T-cell (primary cell): ENCODE measurements at places on chromosomes 7 and 10.
A peak's percentile ranks its signal among the peaks of the same experiment; 100 is the strongest.

DNA sequence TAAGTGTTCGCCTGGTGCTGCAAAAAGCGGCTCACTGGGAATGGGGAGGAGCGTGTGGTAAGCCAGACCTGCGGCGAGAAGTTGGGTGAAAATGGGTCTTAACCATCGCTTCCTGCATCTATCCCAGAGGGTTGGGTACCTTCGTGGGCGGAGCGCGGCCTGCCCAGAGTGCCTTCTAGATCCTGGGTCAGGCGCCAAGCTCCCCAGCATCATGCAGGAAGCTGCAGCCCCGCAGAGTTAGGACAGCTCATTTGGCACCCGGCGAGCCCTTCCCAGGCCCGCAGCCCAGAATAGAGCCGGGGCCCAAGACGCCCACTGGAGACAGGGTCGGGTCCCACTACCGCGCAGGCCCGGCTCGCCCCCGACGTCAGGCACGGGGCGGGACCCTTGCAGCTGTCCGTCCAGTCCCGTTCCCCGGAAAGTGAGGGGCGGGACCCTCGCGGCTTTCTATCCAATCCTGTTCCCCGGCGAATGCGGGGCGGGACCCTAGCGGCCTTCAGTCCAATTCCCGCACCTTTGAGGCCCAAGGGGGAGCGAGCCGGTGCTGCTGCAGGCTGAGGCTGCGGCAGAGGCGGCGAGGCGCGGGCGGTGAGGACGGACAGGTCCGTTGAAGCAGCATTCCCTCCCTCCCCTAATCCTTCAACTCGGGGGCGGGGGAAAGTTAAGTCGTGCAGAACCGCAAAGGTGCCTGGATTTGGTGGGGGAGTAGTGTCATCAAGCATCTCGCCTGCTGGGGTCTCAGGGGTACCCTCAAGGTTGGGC is at the start of gene CROT:
TSS of gene CROT (plus strand) at position 499 of the 762 bp plus-strand sequence. CDS start 3,405 bp downstream, outside the sequence.
- peak; percentile 93 for DNase-seq

DNA sequence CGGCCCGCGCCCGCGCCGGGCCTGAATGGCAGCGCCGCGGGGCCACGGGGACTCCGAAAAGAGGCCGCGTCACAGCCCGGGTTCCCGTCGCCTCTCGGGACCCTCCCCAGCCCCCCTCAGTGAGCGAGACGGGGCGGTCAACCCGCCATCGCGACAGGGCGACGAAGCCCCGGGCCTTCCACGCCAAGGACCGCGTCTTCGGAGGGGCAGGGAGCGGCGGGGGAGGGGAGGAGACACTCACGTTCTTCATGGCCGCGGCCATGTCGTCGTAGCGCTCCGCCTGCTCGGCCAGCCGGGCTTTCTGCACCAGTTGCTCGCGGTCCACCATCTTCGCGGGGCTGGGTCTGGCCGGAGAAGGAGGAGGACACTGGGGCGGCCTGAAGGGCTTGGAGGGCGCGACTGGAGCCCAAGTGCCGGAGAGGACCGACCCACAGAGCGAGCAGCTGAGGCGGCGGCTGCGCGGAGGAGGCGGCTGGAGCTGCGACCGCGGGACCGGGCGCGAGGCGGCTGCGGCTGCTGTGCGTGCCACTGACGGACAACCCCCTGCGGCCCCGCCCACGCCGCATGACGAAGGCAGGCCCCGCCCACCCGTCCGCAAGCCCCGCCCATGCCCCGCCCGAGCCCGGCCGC is at the start of gene YWHAG:
TSS of gene YWHAG (minus strand) at position 511 of the 630 bp plus-strand sequence. CDS start at position 328, 183 bp downstream.
- DNase-seq: peak; percentile 84

GRCh38 chr7:112938863-112939573 is 147.6 kb downstream of the GPR85 start:
- peak; percentile 30 for DNase-seq

- DNase-seq: peak; percentile 42
These were observed 2.0 kb upstream of the SFTPA2 start for GRCh38 chr10:79562135-79562756.

DNA sequence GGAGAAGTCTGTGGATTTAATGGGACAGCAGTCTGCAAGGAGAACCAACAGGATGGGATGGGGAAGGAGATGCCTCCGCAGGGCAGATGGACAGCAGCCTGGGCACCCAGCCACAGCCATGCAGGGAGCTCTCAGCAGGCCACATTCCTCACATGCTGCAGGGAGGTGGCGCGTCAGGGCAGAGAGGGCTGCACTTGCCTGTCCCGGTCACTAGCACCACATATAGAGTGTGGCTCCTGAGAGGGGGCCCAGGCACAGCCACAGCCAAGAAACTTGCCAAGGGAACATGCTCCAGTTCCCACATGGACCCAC is 86.8 kb upstream of the ZMIZ1 start:
- DNase-seq: no peak

DNA sequence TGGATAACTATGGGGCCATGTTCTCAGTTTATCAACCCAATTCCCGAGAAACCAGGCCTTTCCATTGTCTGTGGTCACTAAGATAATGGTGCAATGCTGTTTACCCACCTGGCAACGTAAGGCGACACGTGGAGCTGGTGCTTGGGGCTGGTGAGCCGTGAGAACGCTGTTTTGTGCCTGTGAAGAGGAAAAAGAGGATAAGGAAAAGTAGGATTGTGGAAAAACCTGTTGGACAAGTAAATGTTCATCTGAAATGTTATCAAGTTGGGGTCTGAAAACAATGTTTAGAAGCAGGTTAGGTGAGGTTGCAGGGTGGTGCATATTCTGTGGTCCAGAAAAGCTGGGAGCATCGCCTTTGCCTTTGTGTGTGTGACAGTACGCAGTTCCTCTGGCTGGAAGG is 88.5 kb downstream of the PPP1R17 start:
- DNase-seq: no peak

GRCh38 chr7:102942181-102942866 is 29.5 kb downstream of the LRRC17 start:
- DNase-seq: no peak

- DNase-seq: no peak
These were observed 6.6 kb upstream of the PDLIM1 start for GRCh38 chr10:95297402-95297801.

GRCh38 chr7:128168667-128169210 is 72.3 kb upstream of the LEP start:
- no peak for DNase-seq

DNA sequence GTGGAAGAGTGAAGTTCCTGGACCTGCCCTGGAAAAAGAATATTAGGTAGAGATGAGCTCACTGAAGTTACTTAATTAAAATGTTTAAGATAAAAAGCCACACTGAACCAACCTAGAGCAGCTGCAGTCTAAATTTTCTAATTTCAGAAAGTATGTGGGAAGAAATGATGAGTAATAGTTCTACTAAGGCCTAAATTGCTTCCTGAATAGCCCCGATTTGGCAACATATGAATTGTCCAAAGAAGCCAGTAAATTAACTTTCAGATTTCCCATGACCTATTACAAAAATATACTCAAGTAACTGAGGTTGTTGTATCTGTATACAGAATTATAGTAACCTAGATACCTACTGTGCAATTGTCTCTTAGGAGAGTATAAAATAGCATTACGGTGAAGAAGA is 312.6 kb downstream of the IPMK start:
- DNase-seq: no peak

- DNase-seq: no peak
These were observed 36.8 kb downstream of the WIPF3 start for GRCh38 chr7:29843093-29843492.

- no peak for DNase-seq
These were observed 177.3 kb upstream of the TNS3 start for GRCh38 chr7:47759056-47759706.

- DNase-seq: no peak
These were observed 47.4 kb downstream of the KCND2 start for GRCh38 chr7:120320218-120320961.

- DNase-seq: peak; percentile 11
These were observed 43.0 kb upstream of the RPA3 start for GRCh38 chr7:7761340-7761973.

- no peak for DNase-seq
These were observed 1.4 kb downstream of the C10orf62 start for GRCh38 chr10:97590748-97591495.

GRCh38 chr10:73018632-73019031 is 64.0 kb upstream of the PLA2G12B start:
- DNase-seq: no peak

DNA sequence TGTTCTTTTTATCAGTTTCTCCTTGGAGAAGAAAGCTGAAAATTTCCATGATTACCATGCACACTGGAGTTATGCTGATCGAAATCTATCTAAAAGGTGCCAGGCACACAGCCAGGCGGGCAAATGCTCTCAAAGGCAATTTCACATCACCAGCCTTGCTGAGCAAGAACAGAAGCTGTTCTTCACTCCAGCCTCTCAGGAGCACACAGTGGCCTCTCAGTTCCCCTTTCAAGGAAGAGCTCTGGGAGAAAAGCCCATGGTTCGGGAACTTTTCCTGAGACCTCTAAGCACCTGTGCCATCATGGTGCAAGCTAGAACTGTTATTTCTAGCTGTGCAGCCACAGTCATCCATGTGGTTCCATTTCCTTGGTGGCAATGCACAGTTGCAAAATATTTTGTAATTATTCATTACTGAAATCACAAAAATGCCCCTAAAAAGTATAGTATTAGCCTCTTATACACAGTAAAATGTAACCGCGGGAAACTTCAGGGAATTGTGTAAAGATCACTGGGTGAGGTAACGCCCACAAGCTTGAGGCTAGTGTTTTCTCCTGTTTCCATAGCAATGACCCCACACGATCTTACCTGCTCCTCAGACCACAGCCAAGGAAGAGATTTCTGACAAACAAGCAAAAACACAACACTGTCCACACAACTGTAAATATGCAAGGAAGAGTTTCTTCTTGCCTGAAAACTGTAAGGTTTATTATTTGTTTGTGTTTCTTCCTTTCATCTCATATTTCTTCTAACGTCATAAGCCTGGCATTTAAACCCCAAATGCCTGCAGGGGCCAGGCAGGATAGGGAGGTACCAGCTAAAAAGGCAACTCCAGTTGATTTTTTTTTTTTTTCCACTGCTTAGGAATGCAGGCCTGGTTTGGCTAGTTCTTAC is 121.2 kb downstream of the FAM107B start:
- DNase-seq: no peak

GRCh38 chr10:28711776-28712175 is 34.5 kb downstream of the BAMBI start:
- DNase-seq: no peak

DNA sequence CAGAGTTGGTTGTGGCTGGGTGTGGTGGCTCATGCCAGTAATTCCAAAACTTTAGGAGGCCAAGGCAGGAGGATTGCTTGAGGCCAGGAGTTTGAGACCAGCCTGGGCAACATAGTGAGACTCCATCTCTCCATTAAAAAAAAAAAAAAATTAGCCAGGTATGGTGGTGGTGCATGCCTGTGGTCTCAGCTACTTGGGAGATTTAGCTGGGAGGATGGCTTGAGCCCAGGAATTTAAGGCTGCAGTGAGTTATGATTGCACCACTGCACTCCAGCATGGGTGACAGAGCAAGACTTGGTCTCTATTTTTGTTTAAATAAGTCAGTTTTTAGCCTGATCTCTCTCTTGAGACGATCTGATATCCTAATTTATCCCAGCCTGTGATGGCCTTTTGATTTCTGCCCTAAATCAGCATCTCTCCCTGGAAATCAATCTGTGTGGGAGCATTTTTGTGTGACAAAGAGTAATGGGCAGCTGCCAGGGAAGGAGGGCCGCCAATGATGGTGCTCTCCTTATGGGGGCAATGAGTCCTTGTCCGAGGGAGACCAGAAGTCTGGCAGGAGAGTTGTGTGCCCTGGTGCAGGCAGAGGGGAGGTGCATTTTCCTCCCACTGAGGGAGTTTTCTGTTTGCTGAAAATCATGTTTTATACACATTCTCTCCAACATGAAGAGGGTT is 111.0 kb downstream of the NRP1 start:
- DNase-seq: no peak

- DNase-seq: no peak
These were observed 27.1 kb upstream of the TNRC18 start for GRCh38 chr7:5450549-5451327.

DNA sequence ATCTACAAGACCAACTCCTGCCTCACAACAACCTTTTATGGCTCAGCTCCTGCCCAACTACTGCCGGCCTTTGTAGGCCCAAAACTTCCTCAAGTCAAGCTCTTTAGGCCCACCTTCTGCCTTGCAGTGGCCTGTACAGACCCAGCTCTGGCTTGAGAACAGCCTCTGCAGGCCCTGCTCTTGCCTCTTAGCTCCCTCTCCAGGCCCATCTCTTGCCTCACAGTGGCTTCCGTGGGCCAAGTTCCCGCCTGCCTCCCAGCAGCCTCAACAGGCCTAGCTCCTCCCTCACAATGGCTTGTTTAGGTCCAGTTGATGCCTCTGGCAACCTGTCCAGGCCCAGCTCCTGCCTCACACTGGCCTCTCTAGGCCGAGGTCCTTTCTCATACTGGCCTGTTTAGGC is 32.4 kb upstream of the VKORC1L1 start:
- no peak for DNase-seq

- peak; percentile 52 for DNase-seq
These were observed 25.9 kb downstream of the SFXN4 start for GRCh38 chr10:119139464-119140067.

DNA sequence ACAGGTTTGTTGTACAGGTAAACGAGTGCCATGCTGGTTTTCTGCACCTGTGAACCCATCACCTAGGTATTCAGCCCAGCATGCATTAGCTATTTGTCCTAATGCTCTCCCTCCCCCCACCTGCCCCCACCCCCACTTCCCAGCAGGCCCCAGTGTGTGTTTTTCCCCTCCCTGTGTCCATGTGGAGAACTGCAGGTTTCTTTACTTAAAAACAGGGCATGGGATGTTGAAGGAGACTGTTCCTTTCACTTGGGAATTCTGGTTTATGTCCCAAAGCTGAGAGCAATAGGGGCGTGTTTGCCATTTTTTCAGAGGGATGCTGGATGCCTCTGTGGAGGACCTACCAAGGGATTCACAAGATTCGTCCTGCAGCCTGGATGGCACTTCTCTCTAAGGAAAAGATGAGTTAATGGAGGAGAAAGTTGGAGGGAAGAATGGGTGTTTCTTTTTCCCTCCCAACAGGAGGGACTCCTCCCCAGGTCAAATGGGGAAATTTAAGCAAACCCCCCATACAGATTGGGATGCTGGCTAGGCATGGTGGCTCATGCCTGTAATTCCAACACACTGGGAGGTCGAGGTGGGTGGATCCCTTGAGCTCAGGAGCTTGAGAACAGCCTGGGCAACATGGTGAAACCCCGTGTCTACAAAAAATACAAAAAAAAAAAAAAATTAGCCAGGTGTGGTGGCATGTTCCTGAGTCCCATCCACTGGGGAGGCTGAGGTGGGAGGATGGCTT is 136.0 kb downstream of the GALNT17 start:
- DNase-seq: no peak

DNA sequence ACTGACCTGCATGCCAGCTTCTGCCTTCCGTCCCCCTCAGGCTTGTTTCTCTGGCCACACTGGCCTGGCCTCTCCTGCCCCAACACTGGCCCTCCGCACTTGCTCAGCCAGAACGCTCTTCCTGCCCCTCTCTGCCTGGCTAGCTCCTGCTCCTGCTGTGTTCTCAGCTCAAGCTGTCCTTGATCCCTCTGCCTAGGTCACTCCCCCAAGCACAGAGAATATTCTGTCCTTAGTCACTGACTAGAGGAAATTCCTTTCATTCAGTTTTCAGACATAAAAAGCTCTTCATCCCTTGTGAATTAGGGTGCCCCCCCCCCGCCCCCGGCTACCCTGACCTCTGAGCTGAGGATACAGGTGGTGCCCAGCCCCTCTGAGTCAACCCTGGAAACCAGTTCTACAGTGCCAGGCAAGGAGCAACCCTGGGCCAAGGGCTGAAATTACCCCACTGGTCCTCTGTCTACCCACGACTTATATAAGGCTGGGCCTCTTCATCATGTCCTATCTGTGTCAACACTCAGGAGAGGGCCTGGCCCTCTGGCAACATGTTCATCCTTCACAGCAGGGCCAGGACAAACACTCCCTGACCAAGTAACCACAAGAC is 6.6 kb upstream of the SGPL1 start:
- no peak for DNase-seq

GRCh38 chr7:77679608-77680007 is 16.7 kb upstream of the RSBN1L start:
- DNase-seq: no peak
